HT1080 (cell line): ENCODE measurements at places on chromosomes 4 and X. TPM values are rescaled to one million over a fixed set of nuclear protein-coding genes. Genes with fewer than 3 reads are reported as not detected.

QRFPR gene
- total RNA-seq, result not detected in 2 replicates

AMOT gene
- 2.7 and 7.9 TPM in 2 replicates for total RNA-seq

PRMT9 gene
- 8.1 and 9.0 TPM in 2 replicates for total RNA-seq

UGT2A1 gene
- total RNA-seq, result not detected in 2 replicates

FAM9C gene
- total RNA-seq, result not detected in 2 replicates

NEUROG2 gene
- 0.03 and 0.05 TPM in 2 replicates for total RNA-seq

ZNF674 gene
- 1.8 and 4.3 TPM in 2 replicates for total RNA-seq

PROM1 gene
- total RNA-seq, result not detected in 2 replicates

TIGD4 gene
- 0.03 and 0.35 TPM in 2 replicates for total RNA-seq

DRD5 gene
- total RNA-seq, result not detected in 2 replicates

FGB gene
- not detected in 2 replicates for total RNA-seq

MAGEB18 gene
- 0.10 TPM in 1 of 2 replicates, not detected in the other for total RNA-seq

BST1 gene
- total RNA-seq, result 0.13 and 0.43 TPM in 2 replicates

MAGEC1 gene
- 0.07 TPM in 1 of 2 replicates, not detected in the other for total RNA-seq

HMGB3 gene
- 28.1 and 29.5 TPM in 2 replicates for total RNA-seq

CA5B gene
- 1.2 and 1.6 TPM in 2 replicates for total RNA-seq

GPRASP1 gene
- total RNA-seq, result 0.18 and 0.43 TPM in 2 replicates

DMRTC1 gene
- total RNA-seq, result not detected in 2 replicates

CXorf49 gene
- total RNA-seq, result not detected in 2 replicates

EXOC1L gene
- total RNA-seq, result not detected in 2 replicates

PDZD4 gene
- 0.13 and 0.16 TPM in 2 replicates for total RNA-seq

AFM gene
- not detected in 2 replicates for total RNA-seq

CPLX1 gene
- not detected in 2 replicates for total RNA-seq

WDFY3 gene
- 14.2 and 24.3 TPM in 2 replicates for total RNA-seq

ZBED1 gene
- total RNA-seq, result 27.6 and 32.7 TPM in 2 replicates

C4orf51 gene
- total RNA-seq, result not detected in 2 replicates

ADH1B gene
- total RNA-seq, result not detected in 2 replicates

FOXO4 gene
- total RNA-seq, result 1.2 and 1.8 TPM in 2 replicates

DUSP21 gene
- not detected in 2 replicates for total RNA-seq

ASB5 gene
- total RNA-seq, result not detected in 2 replicates

GAGE13 gene
- total RNA-seq, result 9.9 TPM in 1 of 2 replicates, not detected in the other

CXXC4 gene
- 1.4 and 1.7 TPM in 2 replicates for total RNA-seq

TECRL gene
- not detected in 2 replicates for total RNA-seq

ASMT gene
- total RNA-seq, result 0.32 TPM in 1 of 2 replicates, not detected in the other

BEX5 gene
- not detected in 2 replicates for total RNA-seq

CFI gene
- total RNA-seq, result 0.08 TPM in 1 of 2 replicates, not detected in the other

RAB39B gene
- 0.50 and 0.85 TPM in 2 replicates for total RNA-seq

RNF128 gene
- total RNA-seq, result 0.30 and 0.64 TPM in 2 replicates

UCP1 gene
- 0.07 TPM in 1 of 2 replicates, not detected in the other for total RNA-seq

LONRF3 gene
- total RNA-seq, result 0.77 TPM in 1 of 2 replicates, not detected in the other

WNK3 gene
- total RNA-seq, result under 0.01 and 0.02 TPM in 2 replicates

VBP1 gene
- 53.7 and 55.9 TPM in 2 replicates for total RNA-seq
